ENCODE measurements at places on chromosomes 12 and 14.

DNA sequence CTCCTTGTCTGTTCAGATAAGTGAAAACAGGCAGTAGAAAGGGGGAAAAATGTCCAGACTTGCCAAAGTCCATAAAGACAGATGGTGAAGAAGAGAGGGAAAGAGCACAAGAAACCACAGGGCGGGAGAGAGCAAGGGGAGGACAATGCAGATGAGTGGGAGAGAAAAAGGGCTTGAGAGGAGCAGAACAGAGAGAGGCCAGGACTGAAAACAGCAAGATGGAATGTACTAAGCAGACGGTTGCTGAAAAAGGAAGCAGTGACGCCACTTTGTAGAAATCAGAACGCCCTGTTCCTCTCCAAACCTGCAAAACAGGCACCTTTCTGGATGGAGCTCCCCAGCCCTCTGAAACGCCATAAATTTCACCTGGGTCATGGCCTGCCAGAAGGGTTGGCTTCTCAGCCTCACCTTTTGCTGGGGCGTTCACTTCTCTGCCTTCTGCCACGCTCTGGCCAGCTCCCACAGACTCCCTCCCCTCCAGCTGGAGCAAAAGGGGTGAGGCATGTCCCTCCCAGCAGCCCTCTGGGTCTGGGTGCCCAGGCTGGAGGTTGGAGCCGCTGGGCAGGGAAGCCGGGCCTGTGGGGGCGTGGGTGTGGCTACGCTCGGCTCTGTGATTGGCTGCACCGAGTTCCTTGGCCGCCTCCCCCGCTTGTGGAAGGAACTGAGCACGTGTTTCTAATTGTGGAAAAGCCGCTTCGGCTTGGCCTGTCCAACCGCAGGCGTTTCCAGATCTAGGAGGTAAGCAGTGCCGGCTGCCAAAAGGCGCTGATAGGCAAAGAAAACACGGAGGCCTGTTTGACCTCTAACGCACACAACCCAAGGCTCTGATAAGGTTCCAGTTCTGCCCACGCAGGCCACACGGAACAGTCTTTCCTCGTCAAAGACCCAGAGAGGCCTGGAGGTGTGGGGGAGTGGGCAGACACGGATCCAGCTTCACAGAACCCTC lies 29.3 kb downstream of the SLC7A8 start:
- peak; percentile 15 for DNase-seq

- DNase-seq, result no peak
Observed at GRCh38 chr12:106254724-106255123, 6.9 kb upstream of the CKAP4 start.

GRCh38 chr14:73238424-73238852 lies 1.1 kb downstream of the PAPLN start:
- peak; percentile 37 for DNase-seq

DNA sequence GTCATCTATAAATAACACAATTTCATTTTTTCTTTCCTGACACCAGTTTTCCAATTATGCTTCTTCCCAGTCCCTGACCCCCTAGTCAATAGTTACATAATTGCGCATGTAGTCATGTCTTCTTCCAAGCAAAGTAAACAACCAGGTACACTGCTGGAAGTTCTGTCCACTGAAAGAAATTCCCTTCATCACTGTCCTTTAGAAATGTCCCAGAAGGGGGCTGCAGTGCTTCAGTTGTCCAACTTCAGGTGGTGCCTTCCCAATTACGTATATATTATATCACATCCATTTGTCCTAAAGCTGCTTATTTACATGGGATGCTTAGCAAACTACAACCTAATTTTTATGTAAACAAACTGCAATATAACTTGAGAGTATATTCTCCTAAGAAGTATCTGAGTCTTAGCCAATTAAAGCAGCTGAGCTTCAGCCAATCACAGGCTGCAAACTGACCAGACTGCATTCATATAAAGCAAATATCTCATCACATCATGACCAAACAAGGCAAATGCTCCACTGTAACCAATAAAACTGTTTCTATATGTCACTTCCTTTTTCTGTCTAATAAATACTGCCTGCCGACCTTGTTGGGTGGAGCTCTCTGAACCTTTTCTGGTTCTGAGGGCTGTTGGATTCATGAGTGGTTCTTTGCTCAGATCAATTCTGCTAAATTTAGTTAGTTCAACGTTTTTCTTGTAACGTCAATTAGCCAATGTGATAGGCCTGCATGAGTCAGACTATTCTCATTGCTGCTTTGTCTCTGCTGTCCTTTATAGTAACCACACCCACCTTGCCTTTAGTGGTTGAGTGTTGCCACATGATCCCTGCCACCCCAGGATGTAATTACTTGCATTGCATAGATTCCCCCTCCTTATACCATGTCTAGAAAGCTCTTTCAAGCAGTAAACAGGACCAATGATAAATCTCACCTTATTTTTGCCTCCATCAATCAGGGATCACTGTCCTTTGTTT lies 239.3 kb downstream of the ALG10B start:
- DNase-seq, result no peak

GRCh38 chr14:92663049-92663448 lies 85.4 kb downstream of the LGMN start:
- no peak for DNase-seq

GRCh38 chr12:68977335-68977734 lies 44.4 kb upstream of the CPM start:
- DNase-seq, result no peak

DNA sequence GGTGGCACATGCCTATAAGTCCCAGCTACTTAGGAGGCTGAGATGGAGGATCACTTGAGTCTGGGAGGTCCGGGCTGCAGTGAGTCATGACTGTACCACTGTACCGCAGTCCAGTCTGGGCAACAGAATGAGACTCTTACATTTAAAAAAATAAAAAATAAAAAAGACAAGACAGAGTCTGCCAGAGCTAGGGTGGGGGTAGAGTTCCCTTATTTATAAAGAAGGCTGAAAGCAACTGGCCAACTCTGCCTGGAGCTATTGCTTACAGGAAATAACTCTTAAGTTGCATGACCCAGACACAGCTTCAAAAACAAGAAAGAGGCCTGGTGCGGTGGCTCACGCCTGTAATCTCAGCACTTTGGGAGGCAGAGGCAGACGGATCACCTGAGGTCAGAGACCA lies 31.5 kb downstream of the NUMB start:
- no peak for DNase-seq

GRCh38 chr14:95221531-95221930 lies 64.2 kb upstream of the DICER1 start:
- no peak for DNase-seq

DNA sequence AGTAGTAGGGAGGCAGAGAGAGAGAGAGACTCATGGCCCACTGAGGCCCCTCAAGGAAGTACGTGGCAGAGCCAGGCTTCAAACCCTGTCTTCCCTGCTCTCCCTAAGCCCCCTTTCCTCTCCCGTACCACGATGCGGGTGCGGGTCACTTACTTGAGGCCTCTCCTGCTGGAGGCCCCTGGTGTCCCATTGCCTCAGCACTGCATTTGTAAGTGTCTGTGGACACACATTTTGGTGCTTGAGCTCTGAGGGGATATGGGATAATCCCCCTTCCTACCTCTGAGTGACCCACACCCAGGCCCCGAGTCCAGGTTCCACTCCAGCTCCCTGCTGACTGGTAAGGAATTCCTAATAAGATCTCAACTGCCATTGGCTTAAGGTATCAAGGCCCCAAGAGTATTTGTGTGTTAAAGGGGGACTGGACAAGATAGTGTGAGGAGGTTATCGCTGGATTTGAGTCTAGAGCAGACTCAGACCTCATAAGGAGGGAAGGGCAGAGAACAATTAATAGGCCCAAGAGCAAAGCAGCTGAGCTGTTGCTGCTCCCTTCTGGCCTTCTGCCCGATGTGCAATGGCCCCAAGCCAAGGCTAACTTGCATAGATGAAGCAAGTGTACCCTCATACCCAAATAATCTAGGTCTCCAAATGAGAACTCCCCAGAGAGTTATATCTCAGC lies 71.9 kb downstream of the CRACR2A start:
- DNase-seq, result no peak

DNA sequence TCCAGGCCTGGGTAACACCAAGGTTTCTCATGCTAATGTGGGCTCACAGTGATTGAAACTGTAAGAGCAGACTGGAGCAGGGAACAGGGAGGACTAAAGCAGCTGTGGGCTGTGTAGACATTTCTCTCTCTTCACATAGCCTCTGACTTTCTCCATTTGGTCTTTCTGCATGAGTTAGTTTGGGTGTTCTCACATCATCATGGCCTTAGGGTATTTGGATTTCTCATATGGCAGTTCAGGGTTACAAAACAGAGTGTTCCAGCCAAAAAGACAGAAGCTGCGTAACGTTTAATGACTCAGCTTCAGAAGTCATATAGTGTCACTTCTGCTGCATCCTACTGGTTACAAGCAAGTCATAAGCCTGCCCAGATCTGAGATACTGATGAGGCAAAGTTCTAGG lies 52.0 kb upstream of the OSBPL8 start:
- DNase-seq, result no peak

DNA sequence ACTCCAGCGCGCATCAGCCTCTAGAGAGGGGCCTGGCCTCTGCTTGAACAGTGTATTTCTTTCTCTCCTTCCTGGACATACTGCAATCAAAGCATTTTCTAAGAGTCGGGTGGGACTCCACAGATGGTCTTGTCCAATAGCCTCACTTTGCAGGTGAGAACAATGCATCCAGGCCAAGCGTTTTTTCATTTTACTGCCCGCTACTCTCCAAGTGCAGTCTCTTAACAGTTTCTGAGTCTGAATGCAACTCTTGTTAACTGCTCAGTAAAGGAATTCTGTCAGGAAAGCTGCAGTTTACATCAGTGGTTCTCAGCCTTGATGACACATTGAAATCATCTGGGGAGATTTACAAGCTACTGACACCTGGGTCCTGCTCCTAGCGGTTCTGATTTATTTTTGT lies 57.0 kb downstream of the IRF2BPL start:
- no peak for DNase-seq

DNA sequence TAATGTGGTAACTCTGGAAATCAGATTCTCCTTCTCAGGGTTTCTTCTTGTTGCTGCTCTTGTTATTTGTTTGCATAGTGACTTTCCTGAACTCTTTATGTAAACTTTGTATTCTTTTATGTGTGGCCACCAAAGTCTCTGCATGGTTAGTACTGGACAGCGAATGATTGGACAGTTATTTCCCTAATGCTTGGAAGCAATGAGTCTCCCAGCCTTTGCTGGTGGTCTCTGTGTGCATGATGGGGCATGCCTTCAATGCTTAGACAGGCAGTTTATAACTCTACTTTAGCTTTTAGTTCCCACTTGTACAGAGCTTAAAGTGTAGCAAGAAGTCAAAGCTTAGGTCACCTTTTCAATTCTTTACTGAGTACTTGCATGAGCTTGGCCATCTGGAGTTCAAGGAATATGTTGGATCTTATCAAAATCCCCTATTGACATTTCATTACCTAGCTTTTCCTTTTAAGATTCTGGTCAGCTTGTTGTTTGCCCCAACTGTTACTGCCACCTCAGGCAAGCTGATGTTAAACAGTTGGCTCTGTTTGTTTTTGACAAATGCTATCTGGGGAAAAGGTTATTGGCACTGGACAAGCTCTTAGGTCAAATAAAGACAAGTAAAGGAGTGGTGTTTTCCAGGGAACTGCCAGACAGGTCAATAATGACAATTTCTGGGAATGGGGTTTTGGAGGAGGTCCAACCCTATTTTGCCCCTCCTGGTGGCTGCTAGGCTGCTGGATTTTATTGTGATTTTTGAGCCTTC lies 12.3 kb downstream of the CCDC91 start:
- DNase-seq, result no peak

DNA sequence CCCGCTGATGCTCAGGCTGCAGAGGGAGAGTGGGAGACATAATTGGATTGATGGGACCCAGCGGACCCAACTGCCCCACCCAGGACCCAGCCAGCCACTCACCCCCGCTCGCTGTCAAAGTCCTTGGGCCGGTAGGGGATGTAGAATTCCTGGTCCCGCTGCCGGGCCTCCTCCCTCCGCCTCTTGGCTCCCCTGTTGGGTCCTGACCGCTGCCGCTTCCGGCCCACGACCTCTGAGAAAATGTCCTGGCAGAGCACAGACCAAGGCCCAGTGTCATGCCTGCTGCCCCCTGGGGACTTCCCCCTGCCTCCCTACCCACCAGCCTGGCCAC lies 13.5 kb downstream of the CFAP73 start:
- DNase-seq, result no peak

DNA sequence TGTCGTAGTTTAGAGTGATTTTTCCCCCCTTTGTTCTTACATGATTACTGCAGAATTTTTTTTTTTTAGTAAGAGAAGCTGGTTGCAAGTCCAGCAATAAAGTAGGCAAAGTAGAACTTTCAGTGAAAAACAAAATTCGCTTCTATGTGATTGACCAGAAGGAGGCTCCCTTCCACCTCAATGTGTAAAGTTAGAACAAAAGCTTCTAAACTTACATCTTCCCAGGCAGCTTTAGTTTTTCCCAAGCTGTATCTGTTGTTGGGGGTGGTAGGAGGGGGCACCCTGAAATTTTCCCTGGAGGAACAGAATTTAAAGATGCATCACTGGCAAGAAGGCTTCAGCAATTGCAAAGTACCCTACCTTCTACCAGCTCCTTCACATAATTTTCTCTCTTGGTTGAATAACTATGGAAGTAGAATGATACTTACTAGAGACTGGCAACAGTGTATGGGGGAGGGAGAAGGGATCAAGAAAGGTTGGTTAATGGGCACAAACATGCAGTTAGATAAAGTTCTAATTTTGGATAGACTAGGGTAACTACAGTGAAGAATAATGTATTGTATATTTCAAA lies 87.3 kb upstream of the E2F7 start:
- no peak for DNase-seq

DNA sequence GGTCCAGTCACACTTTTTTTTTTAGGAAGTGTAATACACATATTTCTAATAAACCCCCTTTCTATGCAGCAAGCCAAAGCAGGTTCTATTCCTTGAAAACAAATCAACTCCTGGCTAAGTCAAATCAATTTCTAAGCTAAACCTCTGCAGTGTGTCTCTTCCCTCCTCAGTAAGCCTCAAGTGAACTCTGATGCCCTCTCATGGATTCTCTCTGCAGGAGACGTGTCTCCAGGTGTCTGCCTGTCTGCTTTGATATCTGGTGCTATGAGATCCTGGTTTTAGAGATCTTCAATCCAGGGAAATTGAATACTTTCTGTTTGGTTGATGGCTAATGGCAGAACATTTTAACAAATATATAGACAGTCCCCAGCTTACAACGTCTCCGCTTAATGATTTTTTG lies 791.7 kb downstream of the AACS start:
- DNase-seq, result no peak

DNA sequence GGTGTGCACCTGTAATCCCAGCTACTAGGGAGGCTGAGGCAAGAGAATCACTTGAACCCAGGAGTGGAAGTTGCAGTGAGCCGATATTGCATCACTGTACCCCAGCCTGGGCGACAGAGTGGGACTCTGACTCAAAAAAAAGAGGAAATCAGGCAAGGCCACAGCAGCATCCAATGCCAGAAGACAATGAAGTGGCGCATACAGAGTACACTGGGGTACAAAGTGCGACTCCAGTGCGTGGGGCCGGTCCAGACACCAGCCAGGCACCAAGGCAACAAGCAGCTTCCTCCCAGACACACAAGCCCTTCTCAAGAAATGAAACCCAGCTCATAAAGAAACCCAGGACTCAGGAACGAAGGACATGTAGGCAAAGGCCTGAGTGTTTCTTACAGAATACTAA lies 28.2 kb downstream of the TTC7B start:
- DNase-seq, result no peak

GRCh38 chr12:24014915-24015832 lies 65.7 kb upstream of the SOX5 start:
- no peak for DNase-seq

Data from activated CD4-positive, alpha-beta T cell treated with anti-CD3 and anti-CD28 coated beads for 36 hours (primary cell).